ENCODE measurements at places on chromosomes 1 and 21.

DNA sequence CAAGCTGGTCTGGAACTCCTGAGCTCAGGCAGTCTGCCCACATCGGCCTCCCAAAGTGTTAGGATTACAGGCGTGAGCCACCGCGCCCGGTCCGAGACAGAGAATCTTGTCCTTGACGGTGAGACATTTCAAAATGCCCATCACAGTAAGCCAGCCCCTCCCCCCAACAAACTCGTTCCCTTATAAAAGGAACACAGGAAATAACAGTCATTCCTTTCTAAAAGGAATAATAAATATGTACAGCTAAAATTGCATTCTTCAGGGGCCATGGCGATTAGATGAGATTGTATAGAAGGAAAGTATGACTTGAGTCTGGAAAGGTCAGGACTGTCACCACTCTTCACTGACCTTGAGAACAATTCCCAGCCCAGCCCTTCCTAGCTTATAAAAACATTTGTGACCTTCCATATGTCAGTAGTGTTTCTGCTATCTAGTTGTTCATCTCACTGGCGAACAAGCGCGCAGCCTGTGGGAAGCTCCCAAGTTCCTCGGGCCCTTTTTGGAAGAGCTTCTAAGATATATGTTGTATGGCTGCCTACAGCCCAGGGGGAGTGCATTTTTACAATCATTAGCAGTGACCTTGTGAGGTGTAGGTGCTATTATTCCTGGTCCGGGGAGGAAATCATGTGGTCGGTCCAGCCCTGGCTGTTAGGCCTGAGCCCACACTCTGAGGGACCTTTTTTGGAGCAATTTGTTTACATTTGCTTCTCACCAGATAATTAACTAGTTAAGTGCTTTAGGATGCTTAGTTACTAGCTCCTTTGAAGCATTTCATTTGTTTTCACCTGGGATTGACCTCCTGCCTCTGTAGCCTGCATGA, 8.7 kb downstream of the SZRD1 start:
- DNase-seq, result peak; percentile 69

- DNase-seq, result peak; percentile 68
Measured at GRCh38 chr1:147700042-147701006, 30.0 kb upstream of the ACP6 start.

DNA sequence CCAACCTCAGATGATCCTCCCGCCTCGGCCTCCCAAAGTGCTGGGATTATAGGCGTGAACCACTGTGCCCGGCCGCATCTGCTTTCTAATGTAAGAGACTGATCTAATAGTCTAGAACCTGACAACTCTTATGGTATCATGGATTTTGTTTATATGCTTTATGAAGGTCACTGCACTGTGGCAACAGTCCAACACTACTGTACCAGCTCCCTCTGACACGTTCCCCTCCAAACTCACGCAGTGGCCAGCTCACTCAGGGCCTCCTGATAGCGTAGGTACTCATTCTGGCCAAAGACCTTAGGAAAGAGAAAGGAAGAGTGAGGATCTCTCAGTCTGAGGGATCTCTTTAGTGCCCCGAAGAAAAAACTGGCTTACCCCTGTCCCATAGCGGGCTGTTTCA, 6.0 kb upstream of the CFAP141 start:
- DNase-seq, result no peak

DNA sequence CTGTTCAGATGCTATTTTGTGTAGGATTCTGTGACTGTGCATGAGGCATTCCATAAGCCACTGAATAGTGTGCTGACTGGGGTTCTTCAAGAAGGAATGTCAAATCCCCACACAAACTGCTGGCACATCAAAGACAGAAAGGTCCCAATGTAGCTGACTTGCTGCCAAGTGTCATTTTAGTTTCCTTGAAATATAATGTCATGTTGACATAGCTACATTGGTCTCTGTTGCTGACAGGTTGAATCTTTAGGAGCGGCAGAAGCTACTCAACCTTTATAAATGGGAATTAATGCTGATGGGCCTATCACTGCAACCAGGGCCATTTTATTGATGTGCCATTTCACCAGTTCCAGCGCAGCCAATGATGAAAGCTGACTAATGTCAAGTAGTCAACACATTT, 1110.7 kb upstream of the B3GALT2 start:
- DNase-seq, result no peak

GRCh38 chr1:41739061-41739955, 179.4 kb downstream of the HIVEP3 start:
- DNase-seq, result peak; percentile 80

DNA sequence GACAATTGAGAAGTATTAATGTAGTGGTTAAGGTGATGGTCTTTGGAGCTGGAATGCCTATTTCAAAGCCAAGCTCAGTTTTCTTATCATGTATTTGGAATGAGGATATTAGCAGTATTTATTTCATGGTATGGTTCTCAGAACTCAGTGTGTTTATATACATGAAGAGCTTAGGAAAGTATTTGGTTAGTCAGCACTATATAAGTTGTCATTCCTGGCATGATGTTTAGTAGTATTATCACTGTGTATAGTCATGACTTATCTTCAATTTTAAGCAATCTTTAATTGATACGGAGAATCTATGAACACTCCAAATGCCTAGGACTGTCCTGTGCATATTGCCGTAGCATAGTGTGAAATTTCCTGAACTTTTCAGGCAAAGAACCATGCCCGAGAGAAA, 501.9 kb upstream of the USP24 start:
- DNase-seq, result peak; percentile 64

DNA sequence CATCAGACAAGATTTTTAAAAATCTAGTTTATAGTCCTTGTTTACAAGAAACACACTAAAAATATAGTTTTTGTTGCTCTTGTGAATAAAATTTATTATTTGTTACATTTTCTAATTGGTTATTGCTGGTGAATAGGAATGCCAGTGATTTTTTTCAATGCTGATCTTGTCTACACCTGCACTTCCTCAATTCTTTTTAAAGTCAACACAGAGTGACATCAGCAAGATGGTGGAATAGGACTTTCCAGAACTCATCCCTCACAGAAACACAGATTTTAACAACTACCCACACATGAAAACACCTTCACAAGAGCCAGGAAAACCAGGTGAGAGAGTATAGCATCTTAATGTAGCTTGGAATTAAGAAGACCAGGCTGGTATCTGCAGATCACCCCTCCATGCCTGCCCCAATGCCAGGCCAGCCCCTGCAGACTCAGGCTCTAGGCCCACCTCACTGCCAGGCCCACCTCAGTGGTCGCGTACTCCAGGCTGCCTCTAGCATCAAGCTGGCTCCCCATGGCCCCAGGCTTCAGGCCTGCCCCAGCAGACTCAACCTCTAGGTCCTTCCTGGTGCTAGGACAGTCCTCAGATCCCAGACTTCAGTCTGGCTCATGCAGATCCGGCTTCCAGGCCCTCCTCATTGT, 117.6 kb downstream of the WDR3 start:
- no peak for DNase-seq

- DNase-seq, result no peak
Measured at GRCh38 chr1:6969762-6970161, 184.5 kb downstream of the CAMTA1 start.

- no peak for DNase-seq
Measured at GRCh38 chr1:92075311-92075710, at the start of gene SETSIP. SETSIP (minus strand) TSS chr1:92075411; CDS start chr1:92075411, 0 bp downstream.

DNA sequence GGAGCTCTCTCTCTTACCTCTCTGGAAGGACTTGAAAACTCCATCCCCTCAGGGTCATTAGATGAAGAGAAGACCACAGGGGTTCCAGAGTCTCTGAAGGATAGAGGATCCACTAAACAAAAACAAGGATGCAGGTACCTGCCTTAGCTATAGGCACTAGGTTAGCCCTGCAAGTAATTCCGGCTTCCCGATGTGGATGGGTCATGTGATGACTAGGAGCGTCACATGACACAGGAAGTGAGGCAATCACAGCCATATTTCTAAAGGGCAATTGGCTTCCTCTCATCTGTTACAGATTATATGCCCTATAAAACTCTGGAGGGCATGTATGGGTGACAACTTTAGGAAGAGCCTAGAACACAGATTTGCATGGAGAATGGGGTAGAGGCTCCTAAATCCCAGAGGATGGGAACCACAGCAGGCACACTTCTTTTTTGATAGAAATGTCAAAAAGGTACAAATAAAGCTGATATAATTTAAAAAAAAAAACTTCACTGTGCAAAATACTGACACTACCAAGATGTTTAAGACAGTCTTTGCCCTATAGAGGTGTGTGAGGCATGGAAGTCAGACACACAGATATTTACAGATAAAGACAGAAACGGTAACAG, 14.1 kb downstream of the ENTREP3 start:
- DNase-seq, result peak; percentile 85

- DNase-seq, result no peak
Measured at GRCh38 chr1:200384818-200385390, 24.9 kb downstream of the ZNF281 start.

GRCh38 chr1:207890136-207890738, 20.7 kb downstream of the CD34 start:
- DNase-seq, result peak; percentile 85

- no peak for DNase-seq
Measured at GRCh38 chr1:2614145-2614544, 18.7 kb downstream of the MMEL1 start.

GRCh38 chr1:111221633-111222291, 5.8 kb upstream of the CHI3L2 start:
- DNase-seq, result no peak

- DNase-seq, result no peak
Measured at GRCh38 chr1:56881417-56881816, 26.8 kb downstream of the C8A start.

GRCh38 chr1:36821386-36821785, 212.9 kb downstream of the GRIK3 start:
- DNase-seq, result no peak

- DNase-seq, result no peak
Measured at GRCh38 chr1:3230553-3230952, 161.6 kb downstream of the PRDM16 start.

GRCh38 chr1:72281637-72282270, 585 bp downstream of the NEGR1 start:
- DNase-seq, result no peak

GRCh38 chr1:233364695-233365539, 37.4 kb downstream of the MAP3K21 start:
- peak; percentile 23 for DNase-seq

DNA sequence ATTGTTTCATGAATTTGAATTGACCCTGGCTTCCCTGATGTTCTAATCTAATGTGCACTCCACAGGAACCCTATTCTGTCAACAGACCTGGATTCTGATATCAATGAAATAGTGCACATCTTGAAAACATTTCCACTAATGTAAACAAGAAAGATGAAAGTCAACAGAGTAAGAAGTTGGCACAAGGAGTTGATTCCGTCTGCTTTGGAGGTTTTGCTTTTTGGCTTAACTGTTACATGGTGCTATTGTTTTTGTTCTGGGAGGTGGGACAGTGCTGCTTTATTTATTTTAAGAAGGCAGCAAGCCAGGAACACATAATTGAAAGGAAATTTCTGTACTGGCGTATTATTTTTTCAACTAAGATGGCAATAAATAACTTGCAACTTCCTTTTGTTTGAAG, 73.3 kb downstream of the LEPR start:
- DNase-seq, result no peak

- DNase-seq, result no peak
Measured at GRCh38 chr1:81439046-81439823, 361.5 kb upstream of the ADGRL2 start.

- DNase-seq, result peak; percentile 11
Measured at GRCh38 chr1:228416217-228416933, at the start of gene TRIM17. TRIM17 (minus strand) TSS chr1:228416861; CDS start chr1:228415072, 1,789 bp downstream.

GRCh38 chr1:234990874-234991801, 137.5 kb downstream of the TOMM20 start:
- DNase-seq, result no peak

DNA sequence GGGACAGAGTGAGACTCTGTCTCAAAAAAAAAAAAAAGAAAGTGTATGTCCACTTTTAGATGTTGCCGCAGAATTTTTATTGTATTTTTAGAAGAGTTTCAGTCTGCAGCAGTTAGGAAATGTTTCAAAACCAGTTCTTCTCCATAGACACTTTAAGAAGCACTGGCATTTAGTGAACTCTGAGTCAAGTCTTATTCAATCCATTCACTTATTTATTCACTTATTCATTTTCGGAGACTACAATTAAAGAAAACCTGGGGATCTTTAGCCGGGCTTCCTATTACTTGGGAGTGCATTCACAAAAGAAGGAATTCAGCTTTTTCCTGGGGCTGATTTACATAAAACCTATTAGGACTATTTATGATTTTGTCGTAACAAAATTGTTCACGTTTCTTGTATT, 12.3 kb downstream of the RCAN3 start:
- no peak for DNase-seq

GRCh38 chr21:43609501-43610340, 49.6 kb downstream of the HSF2BP start:
- DNase-seq, result peak; percentile 85

DNA sequence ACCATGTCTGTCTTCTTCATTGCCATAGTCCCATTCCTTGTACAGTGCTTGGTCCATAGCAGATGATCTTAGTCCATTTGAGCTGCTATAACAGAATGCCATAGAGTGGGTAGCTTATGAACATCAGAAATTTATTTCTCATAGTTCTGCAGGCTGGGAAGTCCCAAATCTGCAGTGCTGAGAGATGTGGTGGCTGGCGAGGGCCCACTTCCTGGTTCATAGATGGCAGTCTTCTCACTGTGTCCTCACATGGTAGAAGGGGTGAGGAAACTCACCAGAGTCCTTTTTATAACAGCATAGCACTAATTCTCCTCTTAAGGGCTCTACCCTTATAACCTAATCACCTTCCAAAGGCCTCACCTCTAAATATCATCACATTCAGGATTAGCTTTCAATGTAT, 23.1 kb upstream of the RAP1A start:
- no peak for DNase-seq

GRCh38 chr1:167564612-167565270, 11.2 kb upstream of the CREG1 start:
- peak; percentile 6 for DNase-seq

- no peak for DNase-seq
Measured at GRCh38 chr1:11576109-11576875, 77.9 kb downstream of the FBXO2 start.

- no peak for DNase-seq
Measured at GRCh38 chr1:231401478-231401877, 20.6 kb downstream of the EGLN1 start.

GRCh38 chr21:45297869-45298268, 10.2 kb upstream of the POFUT2 start:
- no peak for DNase-seq

- no peak for DNase-seq
Measured at GRCh38 chr21:38649120-38649519, 150.8 kb upstream of the ERG start.

GRCh38 chr1:88892357-88892877, 1.1 kb upstream of the GTF2B start:
- peak; percentile 43 for DNase-seq

All from fibroblast of skin of abdomen (primary cell).